Omental fat pad (tissue), 4 donors: ENCODE measurements at places on chromosomes 4 and X.

GRCh38 chr4:2408401-2408958 lies 10.0 kb downstream of the ZFYVE28 start:
- no peak for DNase-seq

GRCh38 chr4:72505314-72505744 lies 63.7 kb downstream of the ADAMTS3 start:
- no peak for DNase-seq

DNA sequence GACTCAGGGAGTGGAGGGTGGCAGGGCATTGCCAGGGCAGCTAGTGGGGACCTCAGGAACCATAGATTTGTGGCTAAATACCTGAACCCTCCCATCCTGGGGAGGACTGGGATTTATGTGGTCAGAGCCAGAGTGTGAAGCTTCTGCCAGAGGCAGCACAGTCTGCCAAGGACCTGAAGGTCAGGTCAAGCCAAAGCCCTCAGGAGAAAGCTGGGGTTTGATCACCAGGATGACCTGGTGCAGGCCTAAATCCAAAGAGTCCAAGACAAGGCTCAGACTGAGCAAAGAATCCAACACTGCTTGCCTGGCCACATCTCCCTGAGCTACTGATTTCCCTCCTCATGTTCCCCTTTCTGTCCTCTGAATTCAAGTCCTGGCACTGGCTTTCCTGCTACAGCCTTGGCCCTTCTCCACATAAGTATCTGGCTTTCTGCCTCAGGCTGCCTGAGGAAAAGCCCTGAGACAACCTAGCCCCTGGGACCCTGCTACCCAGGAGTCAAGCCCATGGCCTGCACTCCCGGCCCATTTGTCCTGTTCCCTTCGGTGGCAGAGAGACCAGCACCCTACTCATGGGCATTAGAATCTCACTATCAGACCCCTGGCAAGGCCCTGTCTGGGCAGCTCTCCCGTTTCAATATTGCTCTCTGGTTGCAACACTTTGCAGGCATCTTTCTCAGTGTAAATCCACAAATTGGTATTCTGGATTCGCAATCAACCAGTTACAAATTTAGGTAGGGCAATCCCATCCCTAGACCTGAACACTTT lies 39.3 kb upstream of the SLC25A43 start:
- DNase-seq = no peak

DNA sequence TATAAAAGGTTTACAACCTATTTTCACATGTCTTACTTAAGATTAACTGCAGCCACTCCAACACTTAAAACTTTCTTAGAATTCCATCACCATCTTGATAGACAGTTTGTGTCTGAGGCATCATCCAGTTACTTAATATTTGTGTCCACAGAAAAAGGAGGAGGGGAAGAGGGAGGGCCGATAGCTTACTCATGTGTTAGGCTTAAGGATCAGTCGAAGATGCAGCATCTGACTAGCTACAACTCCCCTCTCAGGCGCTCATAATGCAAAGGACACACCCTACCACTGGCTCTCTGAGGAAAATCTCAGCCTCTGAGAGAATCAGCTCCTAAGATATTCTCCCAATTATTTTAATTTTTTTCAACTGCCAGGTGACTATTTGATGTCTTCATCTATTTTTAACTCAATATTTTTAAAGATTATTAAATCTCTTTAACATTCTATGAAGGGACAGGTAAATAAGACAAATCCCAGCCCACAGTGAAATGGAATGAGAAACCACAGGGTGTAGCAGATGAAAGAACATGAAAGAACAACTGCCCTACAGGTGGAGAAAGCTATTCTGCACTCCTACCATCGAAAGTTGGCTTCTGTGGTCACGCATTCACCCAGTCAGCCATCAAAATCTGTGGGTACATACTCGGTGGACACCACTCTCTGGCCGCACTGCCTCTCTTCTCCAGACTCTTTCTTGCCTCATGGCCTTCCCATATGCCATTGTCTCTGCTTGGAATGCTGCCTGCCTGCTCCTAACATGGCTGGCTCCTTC lies 48.0 kb downstream of the ARAP2 start:
- no peak for DNase-seq

DNA sequence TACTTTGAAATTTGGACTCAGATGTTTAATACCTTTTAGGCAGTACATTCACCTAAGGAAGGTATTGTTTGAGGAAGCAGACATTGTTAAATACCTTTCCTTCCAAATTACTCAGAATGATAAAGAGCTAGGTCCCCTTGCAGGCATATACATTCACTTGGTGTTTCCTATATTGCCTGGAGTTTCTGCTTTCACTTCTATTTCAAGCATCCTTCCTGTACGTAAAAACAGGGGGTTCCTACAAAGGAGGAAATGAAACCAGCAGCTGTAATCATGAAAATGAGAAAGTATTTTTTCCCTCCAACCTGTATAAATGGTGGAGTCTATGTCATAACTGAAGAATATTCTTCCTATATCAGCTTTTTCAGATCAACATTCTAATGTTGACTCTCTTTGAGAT lies 90.4 kb upstream of the RASGEF1B start:
- DNase-seq = no peak
